Left colon (tissue), 2 donors: ENCODE measurements at places on chromosomes 7 and 10. TPM values are rescaled to one million over a fixed set of nuclear protein-coding genes. Genes with fewer than 3 reads are reported as not detected.

- no peak for DNase-seq
These were observed 43.3 kb upstream of the SEPTIN7 start for GRCh38 chr7:35757574-35757973.

- DNase-seq, result no peak
These were observed 48.4 kb upstream of the FZD8 start for GRCh38 chr10:35690534-35690933.

The SLC39A12 gene
- total RNA-seq, result not detected

DNA sequence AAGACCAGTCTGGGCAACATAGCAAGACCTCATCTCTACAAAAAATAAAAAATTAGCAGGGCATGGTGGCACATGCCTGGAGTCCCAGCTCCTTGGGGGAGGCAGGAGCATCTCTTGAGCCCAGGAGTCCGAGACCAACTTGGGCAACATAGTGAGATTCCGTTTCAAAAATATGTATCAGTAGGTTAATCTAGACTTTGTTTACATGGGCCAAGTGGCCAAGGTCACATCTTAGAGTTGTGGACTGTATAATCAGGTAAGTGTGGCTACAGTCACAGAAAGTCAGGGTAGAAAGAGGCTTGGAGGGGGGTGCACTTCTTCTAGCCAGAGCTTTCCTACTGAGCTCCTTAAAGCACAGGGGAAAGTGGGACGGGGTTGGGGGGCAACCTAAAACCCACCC lies 174.4 kb downstream of the CUX1 start:
- DNase-seq, result no peak

The KCNH2 gene
- 0.92 TPM for total RNA-seq

DNA sequence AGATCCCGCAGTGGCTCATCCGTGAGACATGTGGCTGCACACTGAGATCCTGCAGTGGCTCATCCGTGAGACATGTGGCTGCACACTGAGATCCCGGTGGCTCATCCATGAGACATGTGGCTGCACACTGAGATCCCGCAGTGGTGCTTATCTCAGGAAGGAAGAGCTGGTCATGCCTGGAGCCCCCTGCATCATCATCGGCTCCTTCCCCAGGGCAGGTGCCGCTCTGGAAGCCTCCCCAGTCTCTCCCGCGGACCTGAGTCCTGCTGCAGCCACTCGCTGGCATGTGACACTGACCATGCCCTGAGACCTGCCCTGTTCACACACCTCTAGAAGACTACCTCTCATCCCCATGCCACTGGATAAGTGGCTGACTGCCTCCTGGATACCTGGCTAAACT lies 181.3 kb downstream of the PTPRN2 start:
- no peak for DNase-seq

DNA sequence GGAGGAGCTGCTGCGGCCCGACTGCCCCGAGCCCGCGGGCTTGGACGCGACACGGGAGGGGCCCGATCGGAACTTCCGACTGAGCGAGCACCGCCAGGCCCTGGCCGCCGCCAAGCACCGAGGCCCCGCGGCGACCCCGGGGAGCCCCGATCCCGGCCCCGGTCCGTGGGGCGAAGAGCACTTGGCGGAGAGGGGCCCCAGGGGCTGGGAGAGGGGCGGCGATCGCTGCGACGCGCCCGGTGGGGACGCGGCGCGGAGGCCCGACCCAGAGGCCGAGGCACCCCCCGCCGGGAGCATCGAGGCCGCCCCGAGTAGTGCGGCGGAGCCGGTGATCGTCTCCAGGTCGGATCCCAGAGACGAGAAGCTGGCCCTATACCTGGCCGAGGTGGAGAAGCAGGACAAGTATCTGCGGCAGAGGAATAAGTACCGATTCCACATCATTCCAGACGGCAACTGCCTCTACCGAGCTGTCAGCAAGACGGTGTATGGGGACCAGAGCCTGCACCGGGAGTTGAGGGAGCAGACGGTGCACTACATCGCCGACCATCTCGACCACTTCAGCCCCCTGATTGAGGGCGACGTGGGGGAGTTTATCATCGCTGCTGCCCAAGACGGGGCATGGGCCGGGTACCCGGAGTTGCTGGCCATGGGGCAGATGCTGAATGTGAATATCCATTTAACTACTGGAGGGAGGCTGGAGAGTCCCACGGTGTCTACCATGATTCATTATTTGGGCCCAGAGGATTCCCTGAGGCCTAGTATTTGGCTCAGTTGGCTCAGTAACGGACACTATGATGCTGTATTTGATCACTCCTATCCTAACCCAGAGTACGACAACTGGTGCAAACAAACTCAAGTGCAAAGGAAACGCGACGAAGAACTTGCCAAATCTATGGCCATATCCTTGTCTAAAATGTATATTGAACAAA lies 1.4 kb downstream of the OTUD1 start:
- DNase-seq, result peak; percentile 26

DNA sequence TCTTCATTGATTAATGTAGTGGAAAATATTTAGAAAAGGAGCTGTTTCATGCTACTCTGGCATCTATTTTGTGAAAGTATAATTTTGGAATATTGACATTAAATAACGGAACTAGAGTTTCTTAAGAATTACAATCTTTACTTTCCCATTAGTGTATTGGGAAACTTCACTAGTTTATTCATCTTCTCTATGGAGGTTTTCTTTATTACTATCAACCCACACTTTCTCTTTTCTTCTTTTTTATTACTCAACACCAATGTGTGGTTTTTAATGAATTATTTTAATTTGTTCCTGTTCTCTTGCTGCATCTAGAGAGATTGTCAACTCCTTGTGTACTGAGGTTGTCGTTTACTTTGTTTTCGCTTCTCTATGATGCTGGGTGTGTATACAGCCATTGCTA lies 20.4 kb upstream of the ITGB8 start:
- no peak for DNase-seq

The ANKRD1 gene
- not detected for total RNA-seq

DNA sequence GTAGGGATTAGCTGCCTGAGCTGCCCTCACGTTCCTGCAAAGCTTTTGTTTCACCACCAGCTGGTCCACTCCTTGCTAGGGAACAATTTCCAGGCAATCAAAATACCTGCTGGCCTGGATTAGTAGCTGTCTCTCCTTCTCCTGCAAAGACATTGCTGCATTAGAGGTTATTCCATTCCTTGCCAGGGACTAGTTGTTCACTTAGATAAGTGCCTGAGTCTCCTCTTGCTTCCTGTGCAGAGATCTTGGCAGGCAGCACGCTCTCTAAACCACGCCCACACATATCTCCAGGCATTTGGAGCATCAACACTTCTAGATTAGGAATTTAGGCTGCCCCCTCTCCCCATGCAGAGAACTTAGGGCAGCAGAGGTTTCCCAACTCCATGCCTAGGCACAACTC lies 150.4 kb upstream of the SMIM30 start:
- DNase-seq, result no peak

- DNase-seq, result no peak
These were observed 144.5 kb upstream of the BMPER start for GRCh38 chr7:33760834-33761233.

DNA sequence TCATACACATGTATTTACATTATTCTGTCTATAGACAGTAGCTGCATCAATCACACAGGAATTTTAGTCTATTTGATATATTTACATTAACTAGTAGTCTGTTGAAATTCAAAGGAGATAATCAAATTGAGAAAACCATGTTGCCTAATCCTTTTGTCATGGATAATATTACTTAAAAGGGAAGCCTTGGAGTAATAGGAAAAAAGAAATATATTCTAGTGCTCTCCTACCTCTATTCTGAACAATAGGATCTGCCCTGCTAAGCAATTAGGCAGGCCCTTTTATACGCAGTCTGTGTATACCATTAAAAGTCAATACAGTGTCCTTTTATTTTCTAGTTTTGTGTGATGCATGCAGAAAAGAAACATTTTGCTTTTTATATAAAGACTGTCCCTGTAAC lies 24.5 kb downstream of the UMAD1 start:
- no peak for DNase-seq

The RARRES2 gene
- 115 TPM for total RNA-seq

DNA sequence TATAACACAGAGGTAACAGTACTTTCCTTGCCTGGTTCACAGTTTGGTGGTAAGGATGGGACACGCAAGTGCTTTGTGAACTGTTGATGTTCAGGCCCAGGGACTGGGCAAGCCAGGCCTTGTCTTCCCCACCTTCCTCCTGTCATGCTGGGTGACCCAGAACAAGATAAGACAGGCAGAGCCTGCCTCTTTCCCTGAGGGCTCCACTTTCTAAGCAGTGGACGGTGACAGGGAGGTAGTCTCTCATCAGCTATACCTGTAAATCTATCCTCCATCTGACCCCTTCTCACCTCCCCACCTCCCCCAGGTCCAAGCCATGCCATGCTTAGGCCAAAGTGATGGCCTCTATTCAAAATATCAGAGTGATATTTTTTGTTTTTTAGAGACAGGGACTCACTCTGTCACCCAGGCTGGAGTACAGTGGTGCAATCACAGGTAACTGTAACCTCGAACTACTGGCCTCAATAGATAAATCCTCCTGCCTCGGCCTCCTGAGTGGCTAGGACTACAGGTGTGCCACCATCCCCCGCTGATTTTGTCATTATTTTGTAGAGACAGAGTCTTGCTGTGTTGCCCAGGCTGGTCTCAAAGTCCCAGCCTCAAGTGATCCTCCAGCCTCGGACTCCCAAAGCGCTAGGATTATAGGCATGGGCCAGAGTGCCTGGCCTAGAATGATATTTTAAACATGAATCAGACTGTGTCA lies 42.8 kb downstream of the PDLIM1 start:
- DNase-seq, result no peak

- no peak for DNase-seq
These were observed 1007.2 kb downstream of the REEP3 start for GRCh38 chr10:64528294-64529002.

DNA sequence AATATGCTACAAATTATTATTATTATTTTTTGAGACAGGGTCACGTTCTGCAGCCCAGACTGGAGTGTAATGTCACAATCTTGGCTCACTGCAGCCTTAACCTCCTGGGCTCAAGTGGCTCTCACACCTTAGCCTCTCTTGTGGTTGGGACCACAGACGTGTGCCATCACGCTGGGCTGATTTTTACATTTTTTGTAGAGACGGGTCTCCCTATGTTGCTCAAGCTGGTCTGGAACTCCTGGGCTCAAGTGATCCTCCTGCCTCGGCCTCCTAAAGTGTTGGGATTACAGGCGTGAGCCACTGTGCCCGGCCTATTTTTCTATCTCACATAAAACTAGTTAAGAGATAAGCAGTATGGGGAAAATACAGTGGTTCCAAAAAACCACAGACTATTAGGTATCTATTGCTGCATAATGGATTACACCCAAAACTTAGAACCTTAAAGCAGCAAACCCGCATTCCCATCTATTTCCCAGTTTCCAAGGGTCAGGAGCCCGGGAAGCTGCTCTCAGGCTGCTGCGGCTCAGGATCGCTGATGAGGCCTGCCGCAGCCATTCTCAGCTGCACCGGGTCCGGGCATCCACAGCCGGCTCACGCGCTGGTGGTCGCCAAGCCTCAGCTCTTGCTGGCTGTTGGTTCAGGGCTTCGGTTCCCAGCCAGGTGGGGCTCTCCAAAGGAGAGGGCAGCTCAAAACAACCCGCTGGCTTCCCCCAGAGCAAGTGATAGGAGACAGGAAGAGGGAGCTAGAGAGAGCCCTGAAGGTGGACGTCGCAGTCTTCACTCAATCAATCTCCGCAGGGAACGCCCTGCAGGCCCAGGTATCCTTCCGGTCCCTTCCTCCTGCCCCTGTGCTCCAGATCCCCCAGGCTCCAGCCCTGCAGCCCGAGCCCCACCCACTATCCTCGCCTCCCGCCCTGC lies 128.2 kb downstream of the UBE2H start:
- DNase-seq, result peak; percentile 54

The SMKR1 gene
- not detected for total RNA-seq

DNA sequence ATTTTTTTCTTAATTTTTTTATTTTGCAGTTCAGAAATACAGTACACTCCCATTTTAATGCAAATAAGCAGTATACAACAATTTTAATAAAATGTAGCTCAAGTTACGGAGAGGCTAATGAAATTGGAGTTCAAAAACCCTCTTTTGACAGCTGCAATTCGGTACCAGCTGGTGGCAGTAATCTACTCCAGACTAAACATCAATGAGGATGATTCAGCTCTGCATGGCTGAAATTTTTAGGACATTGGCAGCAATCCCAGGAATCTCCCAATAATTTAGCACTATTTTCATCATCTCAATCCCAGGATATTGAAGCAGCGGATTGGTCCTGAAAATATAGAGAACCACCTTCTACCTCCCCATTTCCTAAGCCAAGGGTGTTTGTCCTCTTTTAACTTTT lies 278.8 kb downstream of the CACNA2D1 start:
- no peak for DNase-seq

DNA sequence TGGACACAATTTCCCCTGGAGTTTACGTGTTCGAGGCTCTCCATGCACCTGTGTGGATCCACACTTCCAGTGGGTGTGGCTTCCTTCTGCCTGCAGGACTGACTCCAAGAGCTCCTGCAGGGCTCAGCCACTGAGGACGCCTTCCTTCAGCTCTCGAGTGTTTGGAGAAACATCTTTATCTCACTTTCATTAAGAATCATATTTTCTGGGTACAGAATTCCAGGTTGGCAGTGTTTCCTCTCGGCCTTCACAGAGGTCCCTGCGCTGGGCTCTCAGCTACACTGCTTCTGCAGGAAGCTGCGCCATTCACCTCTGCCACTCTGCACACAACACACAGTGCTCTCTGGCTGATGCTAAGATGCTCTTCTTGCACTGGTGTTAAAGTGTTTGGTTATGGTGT lies 69.9 kb upstream of the NKX6-2 start:
- peak; percentile 4 for DNase-seq

- DNase-seq, result peak; percentile 37
These were observed 238.5 kb downstream of the PHF14 start for GRCh38 chr7:11212080-11212711.

DNA sequence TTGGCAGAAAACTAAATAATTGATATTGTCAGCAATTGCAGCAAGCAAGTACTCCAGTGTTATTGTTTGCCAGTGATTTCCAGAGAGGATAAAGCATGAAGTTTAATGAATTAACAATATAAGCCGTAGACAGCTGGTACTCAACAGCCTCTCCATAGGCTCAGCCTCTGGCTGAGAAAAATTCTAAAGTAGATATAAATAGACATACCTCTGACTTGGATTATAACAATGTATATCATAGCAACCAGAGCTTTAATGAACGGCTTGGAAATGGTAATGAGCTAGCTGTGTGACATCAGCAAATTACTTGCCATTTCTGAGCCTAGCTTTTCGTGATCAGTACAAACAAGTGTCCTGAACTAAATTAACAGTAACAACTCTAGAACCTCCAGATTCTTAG lies 1055.4 kb upstream of the AUTS2 start:
- no peak for DNase-seq

The GNGT1 gene
- total RNA-seq, result not detected
